Fibroblast of the aortic adventitia (primary cell): ENCODE measurements at places on chromosomes 6 and 20. TPM values are rescaled to one million over a fixed set of nuclear protein-coding genes. Genes with fewer than 3 reads are reported as not detected.

DNA sequence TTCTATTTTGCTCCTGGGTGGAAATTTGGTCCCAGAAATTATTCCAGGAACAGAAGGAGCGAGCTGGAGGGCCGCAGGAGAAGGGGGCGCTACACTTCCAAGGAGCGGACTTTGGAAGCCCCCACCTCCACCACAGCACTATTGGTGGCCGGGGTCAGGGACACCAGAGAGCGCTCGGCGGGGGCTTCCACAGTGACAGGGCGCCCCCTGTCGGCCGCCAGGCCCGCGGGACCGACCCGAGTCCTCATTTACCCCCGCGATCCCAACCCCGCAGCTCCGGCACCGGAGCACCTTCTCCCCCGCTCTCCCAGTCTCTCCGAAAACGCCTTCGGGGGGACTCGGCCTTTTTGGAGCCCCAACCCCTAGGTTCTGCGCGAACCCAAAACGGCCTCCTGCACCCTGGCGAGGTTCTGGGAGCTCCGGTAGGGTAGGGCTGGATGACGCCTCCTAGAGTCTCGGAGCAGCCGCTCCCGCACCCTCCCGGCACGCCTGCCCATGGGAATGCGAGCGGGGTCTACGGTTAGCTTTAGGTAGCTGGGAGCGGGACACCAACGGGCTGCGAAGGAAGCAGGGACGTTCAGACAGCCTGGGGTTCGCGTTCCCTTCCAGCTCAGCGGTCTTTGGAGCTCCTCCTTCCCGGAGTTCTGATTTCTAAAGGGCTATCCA, 2.4 kb upstream of the FOXA2 start:
- peak; percentile 14 for DNase-seq

- DNase-seq, result peak; percentile 36
Observed at GRCh38 chr6:130282234-130282995, 59.7 kb upstream of the SAMD3 start.

The EFCAB8 gene
- total RNA-seq, result not detected in 2 replicates

The CCM2L gene
- total RNA-seq, result not detected in 2 replicates
